Substantia nigra (tissue), 51 donors: ENCODE measurements at places on chromosomes 5 and 9.

- no peak for DNase-seq
Observed at GRCh38 chr5:92505145-92505544, 1075.9 kb downstream of the NR2F1-AS1 start.

- no peak for DNase-seq
Observed at GRCh38 chr9:19119801-19120440, 7.4 kb downstream of the PLIN2 start.

DNA sequence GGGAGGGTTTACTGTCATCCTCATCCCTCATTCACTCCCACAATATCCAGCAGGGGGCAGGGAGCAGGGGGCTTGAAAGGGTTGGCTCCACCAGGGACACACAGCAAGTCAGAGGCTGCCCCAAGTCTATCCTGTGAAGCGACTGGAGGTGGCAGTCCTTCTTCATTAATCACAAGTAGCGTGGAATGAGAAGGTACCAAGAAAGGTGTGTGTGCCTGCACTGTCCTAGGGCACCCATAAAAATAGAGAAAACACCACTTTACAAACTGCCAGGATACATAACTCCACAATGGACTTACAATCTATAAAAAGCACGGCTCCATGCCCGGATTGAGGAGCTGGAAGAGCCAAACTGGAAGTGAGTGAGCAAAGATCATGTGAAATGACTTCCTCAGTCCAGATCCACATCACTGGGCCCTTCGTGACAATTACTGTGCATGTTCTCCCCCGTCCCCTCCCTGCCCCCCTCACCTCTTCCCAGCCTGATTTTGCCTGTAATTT is 183.9 kb downstream of the SLIT3 start:
- DNase-seq: no peak

DNA sequence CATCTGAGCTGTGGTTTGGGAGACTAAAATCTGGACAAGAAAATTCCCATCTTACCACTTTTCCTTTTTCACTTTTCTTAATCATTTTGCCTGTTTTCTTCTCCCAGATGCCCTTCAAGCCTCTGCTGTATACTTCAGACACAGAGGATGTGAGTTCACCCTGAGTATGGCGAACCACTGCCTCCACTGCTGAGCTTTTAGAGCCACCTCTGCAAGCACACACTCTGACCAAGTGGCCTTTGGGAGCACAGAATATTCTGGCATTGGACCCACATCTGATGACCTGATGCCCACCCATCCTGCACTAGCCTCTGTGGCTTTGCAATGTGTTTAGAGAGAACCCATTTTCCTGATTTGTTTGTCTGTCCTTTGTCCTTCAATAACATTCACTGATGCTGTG is 32.5 kb downstream of the TERT start:
- no peak for DNase-seq

- DNase-seq: no peak
Observed at GRCh38 chr9:124590889-124591641, 83.9 kb upstream of the NR5A1 start.

DNA sequence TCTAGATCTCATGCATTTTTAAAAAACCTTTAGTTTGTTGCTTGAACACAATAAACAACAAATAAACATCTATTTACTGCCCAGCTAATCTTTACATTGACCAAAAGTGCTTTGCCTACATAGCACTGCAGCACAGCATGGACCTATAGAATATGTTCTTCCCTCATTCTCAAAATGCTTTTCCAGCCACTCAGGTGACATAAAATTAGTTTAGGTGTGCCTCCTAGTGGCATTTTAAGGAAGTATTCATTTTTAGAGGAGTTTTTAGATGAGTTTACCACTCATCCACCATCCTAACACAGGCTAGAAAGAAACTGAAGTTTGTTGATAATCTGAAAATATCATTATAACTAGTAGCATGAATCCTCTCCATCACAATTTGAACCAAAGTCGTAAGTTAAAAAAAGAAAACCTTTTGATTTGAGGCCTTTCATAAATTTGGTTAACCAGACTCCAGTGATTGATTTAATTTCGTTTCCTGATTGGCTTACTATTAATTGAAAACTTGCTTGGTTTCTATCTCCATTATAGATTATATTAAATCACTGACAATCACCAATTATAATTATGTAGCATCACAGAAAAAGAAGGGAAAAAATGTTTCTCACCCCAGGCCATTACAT is 12.6 kb downstream of the PLGRKT start:
- DNase-seq: no peak

- DNase-seq: no peak
Observed at GRCh38 chr5:14824499-14824898, 47.1 kb downstream of the ANKH start.

DNA sequence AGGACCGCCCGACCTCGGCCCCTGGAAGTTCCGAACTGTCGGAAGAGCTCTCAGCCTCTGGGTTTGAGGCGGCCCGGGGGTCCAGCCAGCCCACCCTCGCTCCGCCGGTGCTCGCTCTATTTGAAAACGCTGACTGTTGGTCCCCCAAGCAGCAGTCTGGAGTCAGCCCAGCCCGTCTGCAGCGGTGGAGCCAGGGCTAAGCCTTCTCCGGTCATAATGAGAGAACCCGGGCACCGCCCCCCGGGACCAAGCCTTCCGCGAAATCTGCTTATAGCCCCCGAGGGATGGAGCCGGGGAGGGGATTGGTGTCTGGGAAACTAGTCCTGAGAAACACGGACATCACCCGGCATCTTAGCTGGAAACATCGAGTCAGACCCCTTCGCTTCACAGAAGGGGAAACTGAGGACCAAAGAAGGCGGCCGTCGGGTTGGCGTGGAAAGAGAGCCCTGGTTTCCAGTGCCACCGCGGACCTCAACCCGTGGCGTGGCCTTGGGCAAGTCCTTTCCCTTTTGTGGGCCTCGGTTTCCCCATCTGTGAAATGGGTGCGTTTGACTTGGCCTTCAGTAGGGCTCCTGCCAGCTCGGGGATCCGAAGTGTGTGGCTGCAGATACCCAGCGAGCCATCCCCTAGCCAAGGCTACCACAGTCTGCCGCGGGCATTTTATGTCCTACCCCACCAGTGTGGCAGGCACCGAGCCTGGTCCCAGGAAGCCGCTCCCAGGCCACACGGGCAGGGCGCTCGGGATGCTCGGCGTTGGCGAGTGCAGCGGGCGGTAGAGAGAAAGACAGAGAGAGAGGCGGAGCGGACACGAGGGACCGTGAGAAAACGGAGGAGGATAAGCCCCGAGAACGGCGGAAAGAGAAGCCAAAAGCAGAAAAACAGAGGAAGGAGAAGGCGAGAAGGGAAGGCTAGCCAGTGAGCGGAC is 857 bp downstream of the ADAM19 start:
- DNase-seq: no peak

GRCh38 chr5:93572101-93572607 is 8.9 kb downstream of the NR2F1-AS1 start:
- DNase-seq: no peak

- DNase-seq: no peak
Observed at GRCh38 chr9:113709721-113710120, 166.4 kb upstream of the ZNF618 start.

- no peak for DNase-seq
Observed at GRCh38 chr9:926976-927375, 49.5 kb upstream of the DMRT3 start.

DNA sequence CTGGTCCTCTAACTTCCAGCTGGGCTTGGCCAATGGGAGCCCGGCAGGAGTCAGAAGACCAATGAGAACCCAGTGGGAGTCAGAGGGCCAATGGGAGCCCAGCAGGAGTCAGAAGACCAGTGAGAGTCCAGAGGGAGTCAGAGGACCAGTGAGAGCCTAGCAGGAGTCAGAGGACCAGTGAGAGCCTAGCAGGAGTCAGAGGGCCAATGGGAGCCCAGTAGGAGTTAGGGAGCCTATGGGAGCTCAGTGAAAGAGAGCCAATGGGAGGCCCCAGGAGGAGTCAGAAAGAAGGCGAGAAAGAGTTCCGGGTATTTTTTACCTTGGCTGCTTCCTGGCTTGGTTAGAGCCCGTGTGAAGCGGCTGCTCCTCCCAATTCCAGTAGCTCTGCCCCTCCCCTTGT is 191.0 kb downstream of the GABBR2 start:
- DNase-seq: no peak

DNA sequence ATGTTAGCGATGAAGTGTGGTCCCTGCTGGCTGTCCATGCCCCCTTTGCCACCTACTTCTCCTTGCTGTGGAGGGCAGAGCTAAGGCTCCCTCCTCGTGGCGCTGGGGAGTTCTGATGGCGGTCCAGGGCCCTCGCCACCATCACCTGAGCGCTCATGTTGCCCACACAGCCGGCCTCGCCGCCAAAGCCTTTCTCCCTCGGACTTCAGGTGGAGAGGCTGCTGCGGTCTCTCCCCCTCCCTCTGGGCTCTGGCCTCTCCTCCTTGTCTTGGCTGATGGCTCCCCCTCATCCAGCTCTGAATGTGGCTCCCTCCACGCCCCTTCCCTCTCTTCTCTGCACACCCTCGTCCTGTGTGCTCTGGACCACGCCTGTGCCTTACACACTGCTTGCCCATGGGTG is 14.5 kb upstream of the LPCAT1 start:
- DNase-seq: no peak
